ENCODE measurements at places on chromosomes 1 and 21. TPM values are rescaled to one million over a fixed set of nuclear protein-coding genes. Genes with fewer than 3 reads are reported as not detected.

The RAB13 gene
- 56.3 TPM for total RNA-seq

The GUCA2B gene
- not detected for total RNA-seq

The GUCA2A gene
- total RNA-seq, result not detected

The TMPRSS15 gene
- not detected for total RNA-seq

The ZNF683 gene
- not detected for total RNA-seq
